SK-N-MC (cell line): ENCODE measurements at places on chromosomes 3 and 15.

- no peak for DNase-seq
These were observed 76.3 kb downstream of the RAB11A start for GRCh38 chr15:65945616-65946015.

DNA sequence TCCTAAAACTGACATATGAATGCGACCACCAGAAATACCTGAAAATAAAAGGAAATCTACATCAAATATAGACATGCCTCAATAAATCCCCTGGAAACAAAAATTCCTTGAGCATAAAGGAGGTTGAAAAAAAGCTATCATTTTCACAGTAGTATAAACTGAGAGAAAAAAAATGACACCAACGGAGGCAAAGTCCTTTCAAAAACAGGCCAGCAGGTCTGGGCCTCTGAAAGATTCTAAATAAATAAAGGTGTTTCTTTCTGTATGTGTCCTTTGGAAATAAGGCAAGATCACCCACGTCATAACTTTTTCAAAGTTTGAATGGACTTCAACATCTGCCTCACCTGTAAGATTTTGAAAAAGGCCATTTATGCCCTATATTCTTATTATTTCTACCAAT, 5.0 kb downstream of the CLPX start:
- DNase-seq: no peak

DNA sequence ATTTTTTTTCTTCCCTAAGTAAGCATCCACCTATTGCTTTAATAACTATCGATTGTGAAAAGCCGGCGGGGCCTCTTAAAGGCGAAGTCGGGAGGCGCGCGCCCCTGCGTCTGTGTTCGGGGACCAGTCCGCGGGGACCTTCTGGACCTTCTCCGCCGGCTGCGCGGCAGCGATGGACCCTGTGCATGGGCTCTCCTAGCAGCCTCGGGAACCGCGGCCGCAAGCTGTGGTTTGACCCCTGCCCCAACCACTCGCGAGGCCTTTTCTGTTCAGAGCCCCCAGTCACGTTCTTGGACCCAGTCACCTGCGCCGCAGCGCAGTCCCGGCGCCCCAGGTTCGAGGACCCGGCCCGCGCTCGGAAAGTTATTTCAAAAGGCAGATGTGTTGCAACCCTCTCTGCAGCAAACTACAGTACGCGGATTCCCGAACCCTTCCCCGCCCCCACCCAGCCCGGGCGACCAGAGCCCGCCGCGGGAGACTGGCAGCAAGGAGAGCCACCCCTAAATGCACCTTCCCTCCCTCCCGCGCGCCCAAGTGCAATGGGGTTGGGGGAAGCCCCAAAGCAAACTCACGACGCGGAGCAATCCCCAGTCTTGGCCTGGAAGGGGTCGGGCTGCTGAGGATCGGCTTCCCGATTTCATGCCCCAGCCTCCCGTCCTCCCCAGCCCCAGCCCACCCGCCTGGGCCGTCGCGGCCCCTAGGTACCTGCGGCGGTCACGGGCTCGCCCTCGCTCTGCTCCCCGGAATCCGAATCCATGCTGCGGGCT, 684 bp downstream of the TNFAIP8L3 start:
- no peak for DNase-seq

GRCh38 chr3:183161552-183162336, 790 bp downstream of the LAMP3 start:
- DNase-seq: no peak

DNA sequence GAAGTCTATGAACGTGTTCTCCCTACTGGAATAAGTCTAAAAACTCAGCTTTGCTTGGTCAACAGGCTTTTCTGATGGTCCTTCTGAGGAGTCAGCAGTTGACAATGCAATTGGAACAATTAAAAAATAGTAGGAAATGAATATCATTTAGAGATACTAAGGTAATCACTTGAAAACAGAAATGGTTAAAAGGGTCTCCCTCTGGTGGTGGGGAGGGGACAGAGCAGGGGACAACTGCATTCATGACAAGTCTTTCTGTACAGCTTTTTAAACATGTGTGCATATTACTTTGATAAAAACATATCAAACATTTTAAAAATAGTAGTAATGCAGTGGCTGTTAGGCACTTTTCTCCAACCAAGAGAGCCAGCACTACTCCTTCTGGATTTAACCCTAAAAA, 119.9 kb upstream of the FHIT start:
- DNase-seq: no peak
